IPS DF 19.7 (cell line): ENCODE measurements at places on chromosomes 3 and 15.

- DNase-seq: no peak
Observed at GRCh38 chr3:56522374-56522773, 34.6 kb upstream of the CCDC66 start.

GRCh38 chr3:17258823-17259436 lies 374.2 kb downstream of the PLCL2 start:
- no peak for DNase-seq

DNA sequence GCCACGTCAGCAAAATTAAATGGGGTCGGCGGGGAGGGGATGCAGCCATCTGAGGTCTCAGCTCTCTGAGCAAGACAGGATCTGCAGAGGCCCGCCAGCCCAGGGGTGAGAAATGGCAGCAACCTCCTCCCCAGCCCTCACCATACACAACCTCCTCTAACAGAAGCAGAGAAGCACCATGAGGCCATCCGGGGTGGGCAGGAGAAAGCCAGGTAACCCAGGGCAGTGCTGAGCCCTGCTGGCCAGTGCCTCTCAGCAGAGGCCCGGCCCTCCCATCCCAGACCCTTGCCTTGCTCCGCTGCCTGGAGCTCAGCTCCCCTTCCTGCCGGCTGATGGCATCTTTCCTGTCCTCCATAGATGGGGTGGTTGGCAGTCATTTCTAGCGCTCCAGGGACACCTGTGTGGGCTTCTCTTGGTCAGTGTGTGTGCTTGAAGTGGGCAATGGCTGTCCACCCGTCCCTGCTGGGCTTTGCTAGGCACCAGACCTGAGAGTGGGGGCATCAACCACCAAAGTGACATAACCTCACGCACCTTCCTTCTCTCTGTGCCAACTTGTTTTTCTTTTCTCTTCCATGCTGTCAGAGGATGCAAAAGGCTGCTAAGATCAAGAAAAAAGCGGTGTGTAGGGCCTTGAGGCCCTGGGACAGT lies 175.8 kb downstream of the NSMCE3 start:
- no peak for DNase-seq

GRCh38 chr3:194874783-194875182 lies 189.1 kb downstream of the FAM43A start:
- DNase-seq: no peak

DNA sequence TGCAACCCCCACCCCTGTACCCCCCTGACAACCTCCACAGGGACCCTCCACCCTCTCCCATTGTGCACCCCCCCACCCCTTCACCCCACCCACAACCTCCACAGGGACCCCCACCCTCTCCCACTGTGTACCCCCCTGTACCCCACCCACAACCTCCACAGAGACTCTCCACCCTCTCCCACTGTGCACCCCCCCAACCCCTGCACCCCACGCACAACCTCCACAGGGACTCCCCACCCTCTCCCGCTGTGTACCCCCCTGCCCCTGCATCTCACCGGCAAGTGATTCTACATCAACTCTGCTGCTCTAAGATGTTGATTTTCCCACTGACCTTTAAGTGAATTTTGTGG lies 51.5 kb upstream of the RPL32 start:
- DNase-seq: no peak

DNA sequence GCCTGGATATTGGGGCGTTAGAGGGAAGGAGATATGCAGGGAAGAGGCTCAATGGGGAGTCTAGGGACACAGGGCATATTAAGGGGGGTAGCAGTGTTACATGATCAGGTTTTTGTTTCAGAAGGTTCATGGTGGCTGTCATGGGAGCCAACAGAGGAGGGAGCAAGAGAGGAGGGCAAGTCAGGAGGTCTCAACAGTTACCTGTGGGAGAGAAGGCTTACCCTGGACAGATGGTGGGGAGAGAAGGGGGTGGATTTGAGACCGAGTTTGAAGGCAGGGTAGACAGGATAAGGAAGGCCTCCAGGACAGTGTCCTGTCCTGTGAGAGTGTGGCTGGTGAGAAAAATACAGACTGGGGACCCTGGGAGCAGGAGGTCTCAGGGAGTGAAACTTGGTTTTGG lies 3.8 kb upstream of the WNT7A start:
- DNase-seq: no peak

DNA sequence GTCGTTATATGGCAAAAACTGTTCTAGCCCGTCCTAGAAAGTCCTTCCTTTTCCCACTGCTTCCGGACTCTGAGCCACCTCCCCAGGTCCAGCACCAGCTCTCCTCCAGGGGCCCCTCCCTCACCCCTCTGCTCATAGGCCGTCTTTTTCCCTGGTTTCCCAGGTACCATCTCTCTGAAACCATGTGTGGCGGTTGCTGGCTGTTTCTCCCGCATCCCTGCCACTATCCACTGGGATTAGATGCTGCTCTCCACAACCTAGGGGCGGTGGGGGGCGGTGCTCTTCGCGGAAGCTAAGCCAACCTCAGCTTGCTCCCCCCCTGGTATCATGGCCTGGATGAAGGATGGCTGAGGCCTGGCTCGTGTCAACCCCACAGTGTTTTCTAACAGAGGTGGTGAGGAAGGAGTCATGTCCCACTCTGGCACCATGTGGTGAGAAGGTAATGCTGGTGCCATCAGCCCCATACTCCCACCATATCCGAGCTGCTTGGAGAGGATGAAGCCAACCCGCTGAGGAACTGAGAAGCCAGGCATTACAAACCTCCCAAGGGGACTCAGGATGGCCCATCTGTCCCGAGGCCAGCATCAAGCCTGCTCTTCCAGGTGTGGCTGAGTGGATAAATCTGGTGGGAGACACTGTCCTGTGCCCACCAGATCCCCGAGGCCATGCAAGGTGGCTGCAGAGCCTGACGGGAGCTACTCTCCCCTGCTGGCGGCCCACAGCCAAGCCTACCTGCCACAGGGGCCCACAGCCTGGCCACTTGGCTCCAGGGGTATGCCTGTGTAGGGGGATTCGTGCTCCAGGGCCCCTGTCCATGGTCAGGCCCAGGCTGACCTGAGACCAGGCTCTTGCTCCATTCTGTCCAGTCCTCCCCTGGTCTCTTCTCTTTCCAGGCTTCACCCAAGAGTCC lies 27.9 kb upstream of the SLC41A3 start:
- DNase-seq: no peak

GRCh38 chr15:56992725-56993124 lies 74.3 kb downstream of the TCF12 start:
- DNase-seq: no peak

DNA sequence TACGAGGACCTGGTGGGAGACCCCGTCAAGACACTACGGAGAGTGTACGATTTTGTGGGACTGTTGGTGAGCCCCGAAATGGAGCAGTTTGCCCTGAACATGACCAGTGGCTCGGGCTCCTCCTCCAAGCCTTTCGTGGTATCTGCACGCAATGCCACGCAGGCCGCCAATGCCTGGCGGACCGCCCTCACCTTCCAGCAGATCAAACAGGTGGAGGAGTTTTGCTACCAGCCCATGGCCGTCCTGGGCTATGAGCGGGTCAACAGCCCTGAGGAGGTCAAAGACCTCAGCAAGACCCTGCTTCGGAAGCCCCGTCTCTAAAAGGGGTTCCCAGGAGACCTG lies 2.5 kb downstream of the CHST2 start:
- DNase-seq: no peak

DNA sequence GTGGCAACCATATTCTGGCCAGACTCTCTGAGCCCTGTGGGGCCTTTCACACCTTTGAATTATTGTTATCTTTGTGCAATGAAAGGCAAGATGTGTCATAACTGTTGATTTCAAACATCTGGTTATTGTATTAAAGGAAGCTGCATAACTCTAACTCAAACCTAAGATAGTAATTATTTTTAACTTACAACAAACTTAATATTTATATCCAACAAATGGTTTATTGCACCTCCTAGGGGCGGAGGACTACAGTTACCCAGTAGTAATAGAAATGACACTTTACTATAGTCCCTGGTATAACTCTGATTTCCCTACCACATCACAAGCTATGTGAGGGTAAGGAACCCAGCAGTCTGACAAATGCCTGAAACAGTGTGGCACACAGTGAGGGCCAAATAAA lies 363.9 kb upstream of the SUCLG2 start:
- DNase-seq: no peak

DNA sequence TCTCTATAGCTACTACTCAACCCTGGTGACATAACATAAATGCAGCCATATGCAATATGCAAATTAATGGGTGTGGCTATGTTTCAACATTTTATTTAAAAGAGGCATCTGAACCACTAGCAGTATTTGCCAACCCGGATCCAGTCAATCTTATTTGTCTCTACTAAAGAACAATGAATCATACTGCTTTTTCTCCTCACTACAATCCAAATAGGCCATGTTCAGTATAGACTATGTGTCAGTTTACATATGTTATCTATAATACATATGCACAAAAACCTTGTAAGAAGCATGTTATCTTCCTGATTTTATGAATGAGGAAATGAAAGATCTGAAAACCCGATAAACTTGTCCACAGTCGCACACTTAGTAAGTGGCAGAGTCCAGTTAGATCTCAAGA lies 125.7 kb downstream of the STAG1 start:
- DNase-seq: no peak

DNA sequence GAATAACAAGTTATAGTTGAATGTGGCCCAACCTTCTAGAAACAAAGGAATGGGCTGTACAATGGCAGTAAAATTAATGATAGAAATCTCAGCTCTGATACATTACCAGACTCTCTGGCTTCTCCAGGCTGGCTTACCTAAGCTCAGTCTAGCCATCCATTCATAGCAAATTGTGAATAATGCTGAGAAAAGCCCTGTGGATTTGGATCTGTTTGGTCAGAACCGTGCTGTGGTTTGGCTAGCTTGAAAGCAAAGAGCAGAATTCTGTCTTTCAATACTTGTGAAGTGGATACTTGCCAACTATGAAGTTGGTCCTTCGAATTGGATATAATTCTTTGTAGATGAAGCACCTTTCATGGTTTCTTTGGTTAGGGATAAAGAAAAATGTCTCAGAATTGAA lies 199.1 kb downstream of the EPHA3 start:
- no peak for DNase-seq

GRCh38 chr15:95839367-95839782 lies 491.1 kb upstream of the NR2F2 start:
- DNase-seq: no peak

DNA sequence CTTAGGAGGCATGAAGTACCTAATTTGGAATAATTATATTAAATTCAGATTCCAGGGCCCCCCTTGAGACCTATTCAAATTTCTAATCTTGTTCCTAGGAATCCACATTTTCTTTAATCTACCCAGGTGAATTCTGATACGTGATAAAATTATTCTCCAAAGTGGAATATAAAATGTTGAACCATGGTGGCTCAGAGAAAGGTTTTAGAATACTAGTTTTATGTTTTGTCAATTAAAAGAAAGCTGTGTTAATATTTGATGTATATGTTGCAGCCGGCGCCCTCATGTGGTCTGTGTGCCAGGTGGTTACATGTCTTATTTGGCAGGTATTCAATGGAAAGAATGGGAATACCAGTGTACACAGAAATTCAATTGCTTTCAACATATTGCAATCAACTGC lies 321.8 kb downstream of the FEZF2 start:
- DNase-seq: no peak

DNA sequence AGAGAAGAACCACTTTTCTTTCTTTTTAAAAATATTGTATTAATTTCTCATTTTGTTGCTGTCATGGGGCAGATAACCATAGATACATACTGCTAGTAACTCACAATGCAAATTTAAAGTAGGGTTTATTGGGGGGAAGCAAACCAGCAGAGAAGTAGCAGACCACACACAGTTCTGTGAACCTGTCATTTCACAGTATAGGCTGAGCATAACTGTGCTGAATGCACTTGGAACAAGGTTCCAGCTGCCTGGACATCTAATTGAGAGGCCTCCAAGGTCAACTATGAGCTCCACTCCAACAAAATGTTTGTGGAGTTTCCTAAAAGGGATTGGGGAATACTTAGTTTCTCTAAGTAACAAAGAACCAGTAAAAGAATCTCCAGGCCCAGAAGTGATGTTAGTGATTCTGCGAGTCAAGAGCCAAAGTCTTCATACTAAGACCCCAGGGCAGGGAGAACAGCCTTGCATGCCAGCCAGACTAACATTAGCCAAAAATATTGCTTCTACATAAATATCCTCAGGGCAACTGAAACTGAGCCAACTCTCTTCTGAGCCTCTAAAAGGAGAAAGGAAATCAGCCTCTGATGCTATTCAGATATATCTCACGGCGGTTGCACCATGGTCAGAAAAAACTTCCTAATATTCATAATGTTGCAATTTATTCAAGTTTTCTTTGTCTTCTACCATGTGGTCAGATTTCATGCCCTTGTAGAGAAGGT lies 856.4 kb upstream of the ALCAM start:
- DNase-seq: no peak

DNA sequence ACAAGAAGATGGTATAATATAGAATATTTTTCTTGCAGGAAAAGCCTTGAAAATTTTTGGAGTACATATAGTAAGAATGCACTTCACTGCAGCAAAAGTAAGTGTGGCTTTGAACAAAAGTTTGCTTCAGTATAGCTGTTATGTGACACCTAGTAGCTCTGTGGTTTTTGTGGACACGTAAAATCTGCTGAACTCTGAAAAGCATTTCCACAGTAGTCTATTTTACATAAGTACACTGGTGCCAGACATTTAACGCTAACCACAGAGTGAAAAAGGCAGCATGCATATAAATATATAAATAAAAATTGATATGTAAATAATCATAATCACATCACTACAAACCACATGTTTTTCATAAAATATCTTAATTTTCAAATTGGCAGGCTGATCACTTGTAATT lies 39.8 kb downstream of the CGGBP1 start:
- no peak for DNase-seq

DNA sequence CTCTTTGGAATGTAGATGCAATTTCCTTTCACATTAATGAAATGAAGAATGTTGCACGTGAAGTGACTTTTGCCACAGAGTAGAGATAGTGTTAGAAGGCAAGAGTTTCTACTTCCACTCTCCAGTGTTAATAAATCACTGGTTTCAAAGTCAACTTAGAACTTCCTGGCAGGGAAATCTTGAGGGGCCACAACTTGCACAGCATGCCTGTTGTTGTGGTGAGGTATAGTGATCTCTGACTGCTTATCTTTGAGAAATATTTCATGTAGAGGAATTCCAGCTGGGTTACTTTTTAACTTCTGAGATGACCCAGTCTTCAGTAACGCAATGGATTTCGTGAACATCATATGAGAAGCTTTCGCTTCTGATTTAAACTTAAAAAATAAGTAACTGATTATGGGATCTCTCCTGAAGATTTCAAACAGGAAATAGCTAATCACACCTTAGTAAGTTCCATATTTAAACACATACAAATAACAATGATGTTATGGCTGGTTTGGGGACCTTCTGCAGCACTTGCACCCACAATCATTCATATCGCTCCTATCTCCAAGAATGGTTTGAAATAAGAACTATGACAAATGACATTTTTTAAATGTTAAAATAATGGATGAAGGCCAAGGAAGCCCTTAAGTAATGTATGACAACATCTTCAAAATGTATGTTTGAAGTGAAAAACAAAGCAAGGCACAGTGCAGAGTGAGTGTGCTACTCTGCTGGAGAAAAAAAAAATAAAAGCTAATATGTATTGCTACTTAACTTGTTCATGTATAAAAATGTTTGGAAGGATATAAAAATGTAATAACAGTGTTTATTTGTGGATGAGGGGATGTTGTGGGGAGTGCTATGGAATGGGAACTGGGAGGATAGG lies 726.5 kb upstream of the NECTIN3 start:
- DNase-seq: no peak

- no peak for DNase-seq
Observed at GRCh38 chr15:89630260-89630659, 25.0 kb downstream of the KIF7 start.

- no peak for DNase-seq
Observed at GRCh38 chr3:45105855-45106671, 40.1 kb downstream of the CDCP1 start.

- no peak for DNase-seq
Observed at GRCh38 chr15:70508561-70509281, 254.6 kb downstream of the UACA start.

- no peak for DNase-seq
Observed at GRCh38 chr3:37703626-37704025, 158.1 kb upstream of the CTDSPL start.
